ENCODE measurements at places on chromosomes 2 and 18. TPM values are rescaled to one million over a fixed set of nuclear protein-coding genes. Genes with fewer than 3 reads are reported as not detected.

- DNase-seq, result no peak
Observed at GRCh38 chr2:22153931-22154613, 1030.3 kb downstream of the TDRD15 start.

GRCh38 chr2:70574109-70574508 is 20.5 kb upstream of the TGFA start:
- DNase-seq, result no peak

DNA sequence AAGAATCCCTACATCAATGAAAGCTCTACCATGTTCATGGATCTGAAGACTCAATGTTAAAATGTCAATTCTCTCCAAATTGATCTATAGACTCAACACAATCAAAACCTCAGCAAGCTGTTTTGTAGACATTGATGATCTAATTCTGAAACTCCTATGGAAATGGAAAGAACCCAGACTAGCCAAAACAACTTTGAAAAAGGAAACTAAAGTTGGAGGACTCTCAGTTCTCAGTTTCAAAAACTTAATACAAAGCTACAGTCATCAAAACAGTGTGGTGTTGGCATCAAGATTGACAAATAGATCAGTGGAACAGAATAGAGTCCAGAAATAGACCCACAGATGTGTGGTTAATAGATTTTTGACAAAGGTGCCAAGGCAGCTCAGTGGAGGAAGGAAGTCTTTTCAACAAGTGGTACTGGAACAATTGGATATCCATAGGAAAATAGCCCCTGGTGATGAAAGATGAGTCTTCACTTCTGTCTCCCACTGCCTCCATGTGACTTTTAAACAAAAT is 30.4 kb downstream of the LBH start:
- no peak for DNase-seq

SMYD5 gene
- total RNA-seq, result 42.6 TPM

GPR55 gene
- 0.07 TPM for total RNA-seq

DNA sequence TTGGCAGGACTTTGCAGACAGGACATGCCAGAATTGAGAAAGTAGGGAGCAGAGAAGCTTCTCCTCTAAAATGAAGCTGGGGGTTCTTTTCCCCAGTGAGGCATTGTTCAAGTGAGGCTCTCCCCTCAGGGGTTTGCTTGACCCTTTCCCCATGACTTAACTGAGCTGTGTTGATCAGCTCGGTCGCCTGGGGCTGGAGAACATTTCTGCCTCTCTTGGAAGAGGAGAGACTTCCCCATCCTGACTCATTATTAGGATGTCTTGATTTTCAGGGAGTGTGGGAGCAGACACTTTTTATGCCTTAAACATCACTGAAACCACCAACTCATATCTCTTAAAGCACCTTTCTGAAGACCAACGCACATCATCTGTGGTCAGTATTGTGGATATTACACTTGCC is 27.9 kb upstream of the GLI2 start:
- DNase-seq, result no peak

DNA sequence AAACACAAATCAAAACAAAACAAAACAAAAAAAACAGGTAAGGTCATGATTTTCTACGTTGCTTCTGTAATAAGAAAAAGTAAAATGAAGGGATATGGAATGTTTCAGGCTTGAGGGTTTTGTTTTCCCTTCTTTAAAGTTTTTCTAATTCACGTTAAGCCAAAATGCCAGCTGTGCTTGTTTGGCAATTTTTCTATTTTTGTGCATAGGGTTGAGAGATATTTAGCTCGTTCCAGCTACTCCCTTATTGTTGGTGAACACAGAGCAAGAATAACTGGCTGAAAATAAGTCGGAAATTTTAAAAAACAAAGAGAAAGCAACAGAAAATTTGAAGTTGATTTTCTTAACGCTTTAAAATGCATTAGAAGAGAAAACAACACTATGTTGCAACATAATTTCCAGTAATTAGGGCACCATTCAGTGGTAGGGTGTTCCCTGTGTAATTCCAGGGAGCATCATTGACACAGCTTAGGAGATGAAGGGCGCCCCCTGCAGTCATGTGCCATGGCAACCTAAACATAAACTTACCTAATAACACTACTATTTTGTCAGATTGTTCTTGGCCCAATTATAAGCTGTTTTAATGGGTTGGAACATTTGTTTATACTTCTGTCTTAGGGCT is 99.5 kb downstream of the DTNA start:
- peak; percentile 15 for DNase-seq
